Effector memory CD4-positive, alpha-beta T cell (primary cell): ENCODE measurements at places on chromosomes 4 and X.

DNA sequence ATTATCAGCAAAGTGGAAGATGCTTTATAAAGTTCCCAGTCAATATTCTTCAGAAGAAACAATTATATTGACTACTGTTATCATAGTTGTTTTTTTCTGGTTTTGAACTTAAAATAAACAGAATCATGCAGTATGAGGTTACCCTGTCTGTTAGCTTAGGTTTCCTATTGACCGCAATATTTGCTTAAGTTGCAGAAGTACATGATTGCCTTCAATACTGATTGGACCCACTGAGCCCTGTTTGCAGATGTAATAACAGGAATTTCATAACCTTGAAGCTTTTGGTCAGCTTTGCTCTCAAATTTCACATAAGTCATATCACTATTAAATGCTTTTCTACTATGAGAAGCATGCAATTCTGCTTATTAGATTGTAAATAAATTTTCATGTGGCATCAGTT lies 229.1 kb upstream of the FSTL5 start:
- H3K27ac ChIP-seq: no peak overlapping the region
- H3K27me3 ChIP-seq: no peaks in the 10 kb centered on the region
- H3K36me3 ChIP-seq: no peaks in the 10 kb centered on the region
- H3K4me3 ChIP-seq: no peak overlapping the region
- H3K4me1 ChIP-seq: no peaks in the 10 kb centered on the region

GRCh38 chr4:112280386-112281056 lies 5.2 kb downstream of the TIFA start:
- DNase-seq: no peak
- H3K36me3 ChIP-seq: peaks cover 6% of the 10 kb centered on the region

- H3K36me3 ChIP-seq: peaks cover 35% of the 10 kb centered on the region
- no peak for DNase-seq
- H3K4me3 ChIP-seq: no peak overlapping the region
- H3K4me1 ChIP-seq: peaks cover 4% of the 10 kb centered on the region
Observed at GRCh38 chr4:6857009-6857882, 52.4 kb upstream of the TBC1D14 start.

- DNase-seq: no peak
- H3K4me3 ChIP-seq: no peak overlapping the region
- no peaks in the 10 kb centered on the region for H3K36me3 ChIP-seq
- H3K4me1 ChIP-seq: no peaks in the 10 kb centered on the region
- H3K27ac ChIP-seq: no peak overlapping the region
Observed at GRCh38 chr4:101693842-101694398, 96.6 kb upstream of the BANK1 start.

GRCh38 chr4:148770848-148771247 lies 328.6 kb upstream of the NR3C2 start:
- H3K4me3 ChIP-seq: no peak overlapping the region
- H3K27ac ChIP-seq: no peak overlapping the region
- H3K27me3 ChIP-seq: no peaks in the 10 kb centered on the region
- H3K4me1 ChIP-seq: no peaks in the 10 kb centered on the region
- DNase-seq: no peak
- no peaks in the 10 kb centered on the region for H3K36me3 ChIP-seq

DNA sequence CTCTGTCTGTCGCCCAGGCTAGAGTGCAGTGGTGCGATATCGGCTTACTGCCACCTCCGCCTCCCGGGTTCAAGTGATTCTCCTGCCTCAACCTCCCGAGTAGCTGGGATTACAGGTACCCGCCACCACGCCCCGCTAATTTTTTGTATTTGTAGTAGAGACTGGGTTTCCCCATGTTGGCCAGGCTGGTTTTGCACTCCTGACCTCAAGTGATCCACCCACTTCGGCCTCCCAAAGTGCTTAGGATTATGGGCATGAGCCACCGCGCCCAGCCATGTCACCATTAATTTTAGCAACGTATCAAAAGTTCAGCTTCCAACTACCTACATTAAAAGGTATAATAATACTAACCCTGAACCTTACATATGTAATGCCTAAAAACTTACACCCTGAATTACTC lies 940 bp upstream of the UTP3 start:
- H3K27ac ChIP-seq: peak overlapping the region; percentile 96
- no peaks in the 10 kb centered on the region for H3K27me3 ChIP-seq
- DNase-seq: peak; percentile 6
- H3K4me1 ChIP-seq: peaks cover 14% of the 10 kb centered on the region
- no peaks in the 10 kb centered on the region for H3K36me3 ChIP-seq

GRCh38 chr4:105461621-105462382 lies 12.1 kb downstream of the PPA2 start:
- no peaks in the 10 kb centered on the region for H3K27me3 ChIP-seq
- peaks cover 6% of the 10 kb centered on the region for H3K36me3 ChIP-seq
- no peaks in the 10 kb centered on the region for H3K4me1 ChIP-seq
- H3K27ac ChIP-seq: no peak overlapping the region

DNA sequence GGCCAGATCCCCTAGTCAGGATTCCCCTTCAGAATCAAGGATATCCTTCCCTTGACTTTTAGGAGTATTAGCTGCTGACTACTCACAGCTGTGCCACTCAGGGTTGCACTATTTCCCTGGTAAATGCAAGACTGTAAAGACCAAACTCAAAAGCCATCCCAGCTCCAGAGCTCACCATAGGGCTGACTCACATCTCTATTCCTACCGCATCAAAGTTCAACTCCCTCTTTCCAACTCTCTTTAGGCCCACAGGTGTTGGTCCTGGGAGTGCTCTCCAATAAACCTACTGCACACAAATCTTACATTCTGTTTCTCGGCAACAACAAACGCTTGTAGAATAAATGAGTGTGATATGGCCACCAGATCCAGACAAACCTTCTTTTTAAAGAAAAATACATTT lies 109.6 kb downstream of the PPP3CA start:
- no peak for DNase-seq
- no peaks in the 10 kb centered on the region for H3K36me3 ChIP-seq
- H3K27ac ChIP-seq: no peak overlapping the region
- H3K4me3 ChIP-seq: no peak overlapping the region

- H3K27me3 ChIP-seq: no peaks in the 10 kb centered on the region
- DNase-seq: no peak
- no peaks in the 10 kb centered on the region for H3K4me1 ChIP-seq
- no peaks in the 10 kb centered on the region for H3K36me3 ChIP-seq
- no peak overlapping the region for H3K27ac ChIP-seq
- no peak overlapping the region for H3K4me3 ChIP-seq
Observed at GRCh38 chrX:66126662-66127061, 37.4 kb upstream of the HEPH start.

- peak overlapping the region; percentile 90 for H3K4me3 ChIP-seq
- H3K36me3 ChIP-seq: no peaks in the 10 kb centered on the region
- H3K27me3 ChIP-seq: no peaks in the 10 kb centered on the region
- peak; percentile 19 for DNase-seq
- peak overlapping the region; percentile 97 for H3K27ac ChIP-seq
Observed at GRCh38 chr4:26319949-26320537, 771 bp upstream of the RBPJ start.

DNA sequence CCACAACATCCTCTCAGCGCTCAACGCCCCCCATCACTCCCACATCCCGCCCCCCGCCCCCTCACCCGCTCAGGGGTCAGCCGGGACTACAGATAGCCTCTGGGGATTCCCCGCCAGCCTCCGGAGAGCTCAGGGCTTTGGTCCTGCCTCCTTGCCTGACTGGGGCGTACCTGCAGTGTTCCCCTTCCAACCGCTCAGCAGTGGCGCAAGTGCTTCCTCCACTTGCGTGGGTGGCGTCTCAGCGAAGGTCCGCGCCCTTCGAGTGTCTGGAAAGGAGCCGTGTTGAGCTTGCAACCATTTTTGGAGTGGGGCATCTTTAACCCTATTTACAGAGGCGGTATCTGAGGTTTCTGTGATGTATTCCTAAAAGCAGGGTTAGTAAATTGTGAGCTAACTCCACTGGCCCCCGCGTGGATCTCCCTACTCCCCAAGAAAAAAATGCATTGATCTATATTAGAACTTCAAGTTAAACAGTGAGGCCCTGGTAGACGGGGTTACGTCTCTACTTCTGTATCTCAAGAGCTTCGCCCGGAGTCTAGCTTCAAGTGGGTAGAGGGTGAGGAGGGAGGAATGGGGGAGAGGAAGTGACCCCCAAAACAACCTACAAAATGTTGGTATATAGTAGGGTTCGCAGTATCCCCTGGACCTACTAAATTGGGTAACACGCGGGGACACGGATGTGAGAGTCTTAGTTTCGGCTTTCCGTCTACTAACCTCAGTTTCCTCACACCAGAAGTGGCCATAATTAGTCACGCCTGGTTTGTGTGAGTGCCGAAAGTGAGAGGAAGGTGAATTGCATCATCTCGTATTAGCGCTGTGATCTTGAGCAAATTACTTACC lies 16.1 kb downstream of the NKX3-2 start:
- peaks cover 21% of the 10 kb centered on the region for H3K4me1 ChIP-seq
- H3K27me3 ChIP-seq: peaks cover 93% of the 10 kb centered on the region
- H3K27ac ChIP-seq: no peak overlapping the region
- H3K36me3 ChIP-seq: no peaks in the 10 kb centered on the region

GRCh38 chrX:43975796-43976195 lies 2.6 kb upstream of the NDP start:
- H3K36me3 ChIP-seq: no peaks in the 10 kb centered on the region
- H3K27me3 ChIP-seq: no peaks in the 10 kb centered on the region
- no peak overlapping the region for H3K4me3 ChIP-seq
- H3K27ac ChIP-seq: no peak overlapping the region
- no peak for DNase-seq
- no peaks in the 10 kb centered on the region for H3K4me1 ChIP-seq

- H3K4me3 ChIP-seq: no peak overlapping the region
- H3K4me1 ChIP-seq: no peaks in the 10 kb centered on the region
- no peaks in the 10 kb centered on the region for H3K27me3 ChIP-seq
- no peaks in the 10 kb centered on the region for H3K36me3 ChIP-seq
Observed at GRCh38 chr4:8131210-8131609, 27.4 kb downstream of the ABLIM2 start.

DNA sequence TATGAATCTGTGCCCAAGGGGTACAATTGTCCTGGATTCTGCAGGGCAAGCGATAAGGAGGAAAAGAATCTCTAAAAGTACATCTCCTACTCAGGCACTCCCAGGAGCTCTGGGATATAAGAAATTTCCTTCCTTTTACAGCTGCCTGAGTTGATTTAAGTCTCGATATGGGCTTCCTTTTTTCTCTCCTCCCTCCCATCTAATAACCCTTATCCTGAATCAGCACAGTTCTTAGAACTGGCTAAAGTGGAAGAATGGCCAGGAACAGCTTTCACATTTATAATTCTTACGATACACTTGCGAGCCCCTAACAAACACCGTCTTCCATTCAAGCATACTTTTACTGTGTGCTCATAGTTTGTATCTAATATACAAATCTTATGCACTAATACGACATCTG lies 21.2 kb downstream of the LRP2BP start:
- H3K4me1 ChIP-seq: no peaks in the 10 kb centered on the region
- no peaks in the 10 kb centered on the region for H3K27me3 ChIP-seq

GRCh38 chrX:129779747-129780146 lies at the start of gene SASH3:
Gene SASH3 (plus strand): TSS chrX:129779949. CDS start chrX:129780098, 149 bp downstream.
- H3K4me3 ChIP-seq: peak within 1 kb of the TSS; percentile 63
- H3K27me3 ChIP-seq: no peaks in the 10 kb centered on the region
- peaks cover 57% of the 10 kb centered on the region for H3K4me1 ChIP-seq
- H3K27ac ChIP-seq: peak within 1 kb of the TSS; percentile 80
- H3K36me3 ChIP-seq: no peaks in the 10 kb centered on the region

DNA sequence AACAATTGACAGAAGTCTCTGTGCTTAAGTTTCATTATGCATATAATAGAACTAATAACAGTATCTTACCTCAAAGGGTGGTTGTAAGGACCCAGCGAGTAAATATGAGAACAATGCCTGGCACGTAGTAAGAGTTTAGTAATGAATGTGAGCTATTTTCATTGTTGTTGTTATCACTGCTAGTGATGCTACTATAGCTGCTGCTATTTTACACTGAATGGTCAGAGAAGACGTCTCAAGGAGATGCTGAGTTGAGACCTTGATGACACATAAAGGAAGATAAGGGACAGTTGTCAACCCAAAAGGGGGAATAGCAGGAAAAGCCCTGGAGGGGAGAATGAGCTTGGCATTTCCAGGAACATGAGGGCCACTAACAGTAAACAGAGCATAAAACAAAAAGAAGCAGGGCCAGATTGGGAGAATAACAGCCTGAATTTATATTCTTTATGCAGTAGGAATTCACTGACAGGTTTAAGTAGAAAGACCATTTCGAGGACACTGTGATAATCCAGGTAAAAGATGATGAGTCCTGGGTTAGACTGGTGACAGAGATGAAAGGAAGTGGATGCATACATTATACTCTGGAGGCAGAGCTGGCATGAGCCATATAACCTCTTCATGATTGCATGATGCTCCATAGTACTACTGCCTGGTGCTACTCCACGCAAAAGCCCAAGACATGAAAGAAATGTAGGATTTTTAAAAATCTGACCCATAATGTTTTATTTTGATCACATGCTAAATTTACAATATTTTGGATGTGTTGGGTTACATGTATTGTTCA lies 23.1 kb downstream of the ATP8A1 start:
- no peak overlapping the region for H3K4me3 ChIP-seq
- no peak overlapping the region for H3K27ac ChIP-seq
- H3K36me3 ChIP-seq: no peaks in the 10 kb centered on the region
- no peaks in the 10 kb centered on the region for H3K27me3 ChIP-seq
- peaks cover 5% of the 10 kb centered on the region for H3K4me1 ChIP-seq

GRCh38 chrX:130563476-130563875 lies 161.7 kb downstream of the RBMX2 start:
- no peaks in the 10 kb centered on the region for H3K36me3 ChIP-seq
- no peak for DNase-seq
- H3K27me3 ChIP-seq: no peaks in the 10 kb centered on the region
- H3K27ac ChIP-seq: no peak overlapping the region
- H3K4me1 ChIP-seq: no peaks in the 10 kb centered on the region

GRCh38 chrX:109535578-109535977 lies 1.1 kb upstream of the NXT2 start:
- no peak overlapping the region for H3K27ac ChIP-seq
- H3K4me1 ChIP-seq: no peaks in the 10 kb centered on the region
- H3K27me3 ChIP-seq: no peaks in the 10 kb centered on the region
- no peak for DNase-seq

- H3K27ac ChIP-seq: no peak overlapping the region
- no peaks in the 10 kb centered on the region for H3K36me3 ChIP-seq
- H3K4me3 ChIP-seq: no peak overlapping the region
- H3K4me1 ChIP-seq: no peaks in the 10 kb centered on the region
Observed at GRCh38 chr4:163701916-163702315, 207.4 kb downstream of the TMA16 start.

DNA sequence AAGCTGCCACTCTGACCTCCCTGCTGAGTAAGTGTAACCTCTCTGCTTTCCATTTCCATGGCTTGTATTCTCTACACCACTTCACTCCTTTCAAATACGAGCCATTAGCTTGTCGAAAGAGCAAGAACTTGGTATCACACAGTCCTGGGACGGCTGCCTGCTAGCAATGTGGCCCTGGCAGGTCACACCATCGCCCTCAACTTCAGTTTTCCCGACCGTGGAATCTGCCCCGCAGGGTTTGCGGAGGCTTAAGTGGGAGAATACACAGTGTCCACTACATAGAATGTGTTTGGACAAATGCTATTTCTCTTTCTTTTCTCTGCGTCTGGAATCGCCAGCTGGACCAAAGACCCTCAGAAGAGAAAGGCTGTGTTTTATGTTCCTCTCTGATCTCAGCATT lies 78.6 kb upstream of the STOX2 start:
- H3K27me3 ChIP-seq: no peaks in the 10 kb centered on the region
- no peak for DNase-seq
- no peak overlapping the region for H3K4me3 ChIP-seq
- no peaks in the 10 kb centered on the region for H3K36me3 ChIP-seq
- H3K4me1 ChIP-seq: no peaks in the 10 kb centered on the region
- no peak overlapping the region for H3K27ac ChIP-seq
